ENCODE measurements at places on chromosomes 4 and X. TPM values are rescaled to one million over a fixed set of nuclear protein-coding genes. Genes with fewer than 3 reads are reported as not detected.

DNA sequence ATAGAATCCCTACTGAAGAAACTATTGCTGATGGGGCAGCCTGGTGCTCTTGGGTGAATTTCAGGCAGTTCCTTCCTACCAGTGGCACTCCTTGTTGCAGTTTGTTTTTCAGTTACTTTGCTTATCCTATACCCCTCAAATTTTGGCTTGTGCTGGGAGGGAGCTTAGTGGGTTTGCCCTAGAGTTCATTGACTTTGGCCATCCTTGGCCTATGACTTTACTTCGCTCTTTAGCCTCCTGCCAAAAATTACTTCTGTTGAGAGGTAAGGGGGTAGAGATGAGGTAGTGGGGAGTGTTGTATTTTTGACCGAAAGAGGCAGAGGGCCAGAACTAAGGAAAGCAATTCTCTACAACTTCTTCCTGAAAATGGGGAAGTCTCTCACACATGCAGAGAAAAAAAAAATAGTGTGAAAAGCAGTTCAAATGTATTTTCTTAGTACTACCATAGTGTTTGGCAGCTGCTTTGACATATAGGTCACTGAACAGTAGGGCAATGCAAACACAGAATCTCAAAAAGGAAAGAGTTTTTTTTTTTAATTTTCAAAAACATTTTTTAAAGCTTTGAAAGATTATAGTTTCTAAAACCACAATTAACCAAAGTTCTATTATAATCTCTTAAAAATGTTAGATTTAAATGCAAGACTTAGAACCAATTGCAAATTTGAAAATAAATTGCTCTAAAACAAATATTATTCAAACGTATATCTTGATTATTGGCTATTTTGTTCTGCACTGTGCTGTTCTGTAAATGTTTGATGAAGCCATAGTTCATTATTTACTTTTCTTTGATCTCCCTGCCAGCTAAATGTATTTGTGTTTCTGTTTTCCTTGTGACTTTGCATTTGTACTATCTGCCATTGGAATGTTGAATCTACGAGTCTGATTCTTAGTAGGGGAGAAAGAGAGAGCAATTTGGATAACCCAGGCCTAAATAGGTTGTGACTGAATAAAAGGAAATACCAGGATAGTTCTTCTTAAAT, 73.6 kb downstream of the DCK start:
- DNase-seq: no peak

GRCh38 chr4:165879641-165880040, 6.6 kb downstream of the TLL1 start:
- no peak for DNase-seq

GRCh38 chr4:138437263-138437851, 195.2 kb upstream of the SLC7A11 start:
- DNase-seq: no peak

DNA sequence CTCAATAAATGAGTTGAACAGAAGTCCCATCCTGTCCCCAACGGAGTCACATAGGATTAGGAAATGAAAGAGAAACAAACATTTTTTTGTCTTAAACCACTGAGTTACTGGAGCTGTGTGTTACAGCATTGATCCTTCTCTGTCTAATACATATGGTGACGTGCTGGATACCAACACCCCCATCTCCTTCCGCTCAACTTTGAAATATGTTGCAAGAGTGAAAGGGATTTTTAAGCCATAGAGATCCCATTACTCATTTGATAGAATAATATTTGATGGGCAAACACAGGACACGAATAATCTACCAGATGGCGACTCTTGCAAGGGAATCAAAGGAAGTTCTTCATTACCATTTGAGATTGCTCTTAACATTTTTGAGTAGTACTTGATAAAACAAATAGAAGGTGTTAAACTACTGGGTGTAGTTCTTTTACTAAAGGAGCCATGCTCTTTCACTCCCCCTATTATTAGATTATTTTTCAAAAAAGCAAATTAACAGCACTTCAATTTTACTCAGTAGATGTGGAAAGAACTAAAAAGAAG, 140.5 kb downstream of the PACRGL start:
- DNase-seq: no peak

DNA sequence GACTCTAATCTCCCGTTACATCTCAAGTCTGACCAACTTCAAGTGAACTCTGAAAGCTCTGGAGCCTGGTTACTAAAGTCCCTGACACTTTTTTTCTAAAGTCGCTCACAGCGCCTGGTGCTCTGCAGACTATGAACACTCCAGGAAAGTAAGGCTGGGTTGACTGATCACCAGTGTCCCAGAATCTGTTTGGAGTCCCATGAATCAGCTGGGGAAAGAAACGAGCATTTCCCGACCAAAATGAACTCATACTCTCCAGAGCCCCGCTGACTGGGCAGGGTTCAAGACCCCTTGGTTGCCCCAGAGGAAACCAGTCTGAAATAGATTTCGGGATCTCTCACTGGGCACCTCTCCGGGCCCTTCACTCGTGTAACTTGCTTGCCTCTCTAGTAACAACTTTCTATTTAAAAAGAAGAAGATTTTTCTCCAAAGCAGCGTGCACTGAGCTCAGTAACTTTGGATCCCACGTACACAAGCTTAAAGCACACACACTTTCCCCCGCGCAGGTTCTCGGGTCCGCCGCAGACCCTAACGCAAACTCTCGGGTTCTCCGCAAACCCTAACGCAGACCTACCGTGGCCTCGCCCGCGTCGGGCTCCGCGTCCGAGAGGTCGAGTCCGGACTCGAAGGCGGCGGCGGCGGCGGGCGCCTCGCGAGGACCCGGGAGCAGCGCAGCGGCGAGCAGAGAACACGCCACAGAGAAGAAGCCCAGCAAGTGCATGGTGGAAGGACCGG, 964 bp downstream of the VEGFC start:
- peak; percentile 33 for DNase-seq

DNA sequence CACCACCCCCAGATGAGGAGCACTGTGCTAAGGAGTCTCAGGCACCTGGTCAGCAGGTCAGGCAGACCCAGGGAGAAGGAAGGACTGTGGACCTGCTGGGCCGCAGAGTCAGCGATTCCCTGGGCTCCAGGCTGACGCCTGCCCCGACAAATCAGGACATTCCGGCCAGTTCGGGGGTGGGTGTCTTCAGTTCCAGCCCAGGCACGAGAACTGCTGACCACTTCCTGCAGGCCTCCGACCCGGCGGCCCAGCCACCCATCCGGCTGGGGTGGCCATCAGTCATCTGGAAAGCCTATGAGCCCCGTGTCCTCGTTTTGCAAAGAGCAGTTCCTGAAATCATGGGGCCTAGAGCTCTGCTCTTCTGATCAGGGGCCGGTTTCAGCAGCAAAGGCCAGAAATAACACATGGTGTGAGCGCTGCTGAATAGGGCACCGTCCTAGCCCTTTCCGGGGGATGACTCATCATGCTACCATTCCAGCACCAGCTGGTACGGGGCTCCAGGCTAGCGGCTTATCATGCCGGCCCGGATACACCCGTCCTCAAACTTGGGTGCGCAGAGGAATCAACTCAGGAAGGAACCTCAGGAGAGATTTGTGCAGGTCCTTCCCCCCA, 7.8 kb upstream of the SH3TC1 start:
- no peak for DNase-seq

GRCh38 chr4:7807351-7807921, 132.2 kb downstream of the AFAP1 start:
- DNase-seq: no peak

- no peak for DNase-seq
Observed at GRCh38 chr4:159027535-159027934, 75.3 kb upstream of the RAPGEF2 start.

DNA sequence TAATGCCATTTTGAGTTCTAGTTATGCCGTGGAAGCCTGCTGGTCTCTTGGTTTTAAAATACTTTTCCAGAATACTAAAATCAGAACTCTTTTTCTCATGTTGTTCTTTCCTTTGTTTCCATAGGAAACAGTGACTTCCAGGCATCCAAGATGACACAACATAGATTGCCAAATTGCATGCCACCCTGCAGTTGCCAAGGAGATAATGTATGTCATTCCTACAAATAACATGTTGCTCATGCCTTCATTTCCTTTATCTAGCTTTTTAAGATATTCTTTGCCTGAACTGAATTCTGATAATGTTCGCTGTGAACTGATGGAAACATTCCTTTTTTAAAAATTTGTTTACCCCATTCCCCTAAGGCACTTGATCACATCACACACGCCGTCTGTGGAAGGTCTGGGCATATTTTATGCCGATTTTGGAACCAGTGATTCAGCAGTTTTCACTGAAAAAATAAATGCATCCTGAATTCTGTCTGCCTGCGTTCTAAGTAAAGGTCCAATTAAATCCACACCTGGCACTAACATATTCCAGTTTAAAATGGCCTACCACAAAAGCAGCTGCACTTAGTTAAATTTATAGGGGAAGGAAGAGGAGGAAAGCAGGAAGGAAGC, 38.0 kb upstream of the COX7B2 start:
- no peak for DNase-seq

DNA sequence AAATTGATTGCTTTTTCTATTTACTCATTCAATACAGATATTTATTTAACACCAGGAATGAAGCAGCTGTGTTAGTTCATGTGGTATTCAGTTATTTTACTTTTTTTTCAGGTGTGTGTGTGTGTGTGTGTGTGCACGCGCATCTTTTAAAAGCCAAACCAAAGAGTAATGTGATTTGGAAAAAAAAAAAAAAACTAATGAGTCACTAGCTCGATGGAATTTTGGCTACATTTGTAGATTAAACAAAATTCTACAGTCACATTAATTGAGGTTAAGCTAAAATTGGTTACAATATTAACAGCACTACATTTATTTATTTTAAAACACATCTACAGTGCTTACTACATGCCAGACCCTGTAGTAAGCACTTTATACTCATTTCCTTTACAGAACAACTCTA, 66.8 kb downstream of the HHIP start:
- no peak for DNase-seq

Gene RTL9
- 0.37 TPM for total RNA-seq

Gene ZMAT1
- 4.9 TPM for total RNA-seq
